ENCODE measurements at places on chromosomes 4 and X.

DNA sequence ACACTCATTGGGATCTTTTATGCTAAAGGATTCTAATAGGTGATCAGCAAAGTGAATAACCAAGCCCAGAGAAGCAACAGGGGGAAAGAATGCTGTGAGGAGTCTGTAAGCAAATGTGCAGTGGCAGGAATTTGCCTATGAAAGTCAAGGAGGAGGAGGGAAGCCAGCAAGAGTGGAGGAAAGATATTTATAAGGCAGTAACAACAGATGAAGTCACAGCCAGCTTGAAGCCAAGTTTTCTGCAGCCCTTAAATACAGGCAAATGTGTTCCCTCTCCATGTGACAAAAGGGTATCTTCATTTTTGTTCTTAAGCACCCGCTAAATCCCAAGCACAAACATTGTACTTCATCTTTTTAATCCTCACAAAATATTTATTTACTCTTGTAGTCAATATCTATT lies 275.0 kb upstream of the CLNK start:
- no peak for DNase-seq

DNA sequence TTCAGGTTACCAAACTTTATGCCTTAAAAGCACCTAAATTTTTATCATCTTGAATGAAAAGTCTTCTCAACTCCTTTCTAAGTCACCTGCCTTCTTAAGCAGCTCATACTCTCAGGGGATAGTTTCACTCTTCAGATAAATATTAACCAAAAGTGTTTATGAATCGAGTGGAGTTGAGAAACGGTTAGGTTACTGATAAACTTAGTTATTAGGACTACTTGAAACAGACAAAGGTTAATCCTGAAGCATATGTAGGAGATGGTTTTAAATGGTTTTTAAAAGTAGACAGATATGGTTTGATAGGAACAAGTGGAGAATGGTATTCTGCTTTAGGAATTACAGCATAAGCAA lies 32.8 kb downstream of the CLDN22 start:
- DNase-seq: no peak

- no peak for DNase-seq
Observed at GRCh38 chr4:94934864-94935263, 177.1 kb downstream of the BMPR1B start.

DNA sequence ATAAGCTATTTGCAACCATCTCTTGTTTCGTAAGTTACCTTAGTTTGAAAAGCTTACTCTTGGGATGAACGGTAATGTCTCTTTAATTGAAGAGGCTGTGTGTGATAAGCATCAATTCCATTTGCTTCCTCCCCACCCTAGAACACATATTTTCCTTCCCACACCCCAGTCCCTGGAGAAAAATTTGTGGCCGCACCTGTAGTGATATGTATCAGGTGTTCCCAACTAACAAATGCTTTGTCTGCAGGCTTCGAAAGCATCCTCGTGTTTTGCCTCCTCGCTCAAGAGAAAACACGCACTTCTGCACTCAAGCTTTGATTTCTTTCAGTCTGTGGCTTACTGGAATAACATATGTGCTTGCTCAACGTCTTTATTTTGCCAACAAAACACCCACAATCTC lies 143.8 kb upstream of the OTUD4 start:
- no peak for DNase-seq

DNA sequence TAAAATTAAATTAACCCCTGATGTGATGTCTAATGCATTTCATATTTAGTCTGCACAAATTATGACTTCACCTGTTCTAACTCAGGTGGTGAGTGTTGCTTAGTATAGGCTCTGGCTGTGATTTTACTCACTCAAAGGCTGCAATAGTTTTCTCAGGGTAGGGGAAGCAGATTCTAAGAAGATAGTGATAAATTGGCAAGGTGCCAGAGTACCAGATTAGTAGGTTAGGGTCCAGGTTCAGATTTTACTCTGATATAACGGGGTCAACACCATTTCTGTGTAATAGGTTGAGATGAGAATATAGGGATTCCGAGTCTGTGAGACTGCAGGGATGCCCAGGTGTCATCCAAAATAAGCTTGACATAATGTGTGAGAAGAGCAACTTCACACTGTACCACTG lies 1049.6 kb downstream of the STIM2 start:
- DNase-seq: no peak

DNA sequence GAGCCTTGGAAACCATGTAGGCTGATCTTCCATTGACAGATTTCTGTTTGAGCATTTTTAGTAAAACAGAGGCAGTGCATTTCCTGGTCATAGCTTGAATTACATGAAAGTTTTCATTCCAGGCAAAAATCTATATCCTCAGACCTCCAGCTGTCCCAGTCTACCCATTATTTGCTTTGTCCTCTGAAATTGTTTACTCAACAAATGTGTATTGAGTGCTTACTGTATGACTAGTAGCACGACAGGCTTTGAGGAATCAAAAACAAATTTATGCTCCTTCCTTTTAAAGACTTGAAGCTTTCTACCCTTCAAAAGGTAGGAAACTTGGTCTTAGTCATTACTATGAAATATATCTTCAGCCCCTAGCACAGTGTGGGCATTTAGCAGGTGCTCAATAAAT lies 307.9 kb upstream of the IGFBP7 start:
- no peak for DNase-seq

DNA sequence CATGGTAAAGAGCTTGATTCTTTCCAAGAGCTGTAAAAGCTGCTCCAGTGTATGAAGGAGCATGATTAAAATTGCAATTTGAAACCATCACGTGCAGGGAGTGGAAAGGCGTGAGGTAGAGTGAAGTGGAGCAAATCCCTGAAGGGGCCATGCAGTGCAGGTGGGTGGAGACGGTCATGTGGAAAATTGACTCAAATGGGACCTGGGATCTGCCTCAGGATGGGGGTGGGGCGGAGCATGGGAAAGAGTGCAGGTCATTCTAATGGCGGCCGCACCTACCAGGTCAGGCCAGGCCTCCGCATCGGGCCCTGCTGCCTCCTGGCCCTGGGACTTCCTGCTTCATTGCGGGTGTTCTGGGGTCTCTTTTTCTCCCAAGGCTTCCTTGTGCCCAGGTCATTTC lies 25.3 kb upstream of the TRIM60 start:
- DNase-seq: no peak

- no peak for DNase-seq
Observed at GRCh38 chr4:89397441-89397840, 89.8 kb upstream of the GPRIN3 start.

- no peak for DNase-seq
Observed at GRCh38 chr4:85127653-85128052, 161.2 kb upstream of the WDFY3 start.

Measured in activated CD8-positive, alpha-beta memory T cell treated with anti-CD3 and anti-CD28 coated beads for 1 hour (primary cell).